ENCODE measurements at places on chromosomes 2 and 18. TPM values are rescaled to one million over a fixed set of nuclear protein-coding genes. Genes with fewer than 3 reads are reported as not detected.

The MATN3 gene
- 3.4 TPM for total RNA-seq

The ZNF516 gene
- total RNA-seq = 20.9 TPM

GRCh38 chr2:131046028-131046917 is 47.0 kb downstream of the FAM168B start:
- no peak overlapping the region for H3K4me3 ChIP-seq
- H3K27me3 ChIP-seq = no peaks in the 10 kb centered on the region
- H3K27ac ChIP-seq = no peak overlapping the region
- no peak for DNase-seq
- peaks cover 7% of the 10 kb centered on the region for H3K36me3 ChIP-seq
- no peaks in the 10 kb centered on the region for H3K4me1 ChIP-seq

GRCh38 chr2:12177455-12178288 is 431.2 kb downstream of the LPIN1 start:
- H3K27ac ChIP-seq = peak overlapping the region; percentile 12
- H3K4me1 ChIP-seq = peaks cover 20% of the 10 kb centered on the region
- H3K4me3 ChIP-seq = no peak overlapping the region
- no peaks in the 10 kb centered on the region for H3K27me3 ChIP-seq
- no peak for DNase-seq

DNA sequence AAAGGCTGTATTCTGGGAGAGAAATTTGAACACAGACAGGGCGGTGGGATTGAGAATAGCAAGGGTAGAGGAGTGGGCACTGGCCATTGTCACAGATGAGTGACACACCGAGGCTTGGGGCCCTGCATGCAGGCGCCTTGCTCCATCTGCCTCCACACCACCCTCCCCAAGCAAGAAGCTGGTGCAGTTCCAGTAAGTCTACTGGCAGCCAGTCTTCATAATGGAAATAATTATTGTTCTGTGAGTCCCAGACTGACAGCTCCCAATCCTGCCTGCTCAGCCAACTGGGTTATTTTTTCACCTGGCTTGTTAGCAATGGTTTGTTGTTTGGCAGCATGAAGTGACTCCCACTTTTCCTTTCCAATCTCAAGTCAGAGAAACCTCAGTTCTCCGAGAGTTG is 13.0 kb downstream of the TTC32 start:
- DNase-seq = no peak
- H3K4me1 ChIP-seq = peaks cover 3% of the 10 kb centered on the region
- H3K27ac ChIP-seq = no peak overlapping the region

- peak overlapping the region; percentile 49 for H3K4me3 ChIP-seq
- peak overlapping the region; percentile 94 for H3K27ac ChIP-seq
- H3K4me1 ChIP-seq = peaks cover 31% of the 10 kb centered on the region
- no peaks in the 10 kb centered on the region for H3K36me3 ChIP-seq
- no peaks in the 10 kb centered on the region for H3K27me3 ChIP-seq
These were observed 163.9 kb downstream of the LDLRAD4 start for GRCh38 chr18:13382366-13382953.

- no peaks in the 10 kb centered on the region for H3K27me3 ChIP-seq
- DNase-seq = peak; percentile 61
- H3K27ac ChIP-seq = no peak overlapping the region
- peaks cover 3% of the 10 kb centered on the region for H3K4me1 ChIP-seq
These were observed 91.7 kb downstream of the NUP35 start for GRCh38 chr2:183215917-183216316.

Measured in endothelial cell of umbilical vein (primary cell).